Effector CD8-positive, alpha-beta T cell (primary cell): ENCODE measurements at places on chromosomes 2 and 18.
A peak's percentile ranks its signal among the peaks of the same experiment; 100 is the strongest.

GRCh38 chr18:56120782-56121181 lies 517.6 kb downstream of the TXNL1 start:
- DNase-seq: no peak

GRCh38 chr2:236317938-236318396 lies 53.8 kb upstream of the ASB18 start:
- no peak for DNase-seq

DNA sequence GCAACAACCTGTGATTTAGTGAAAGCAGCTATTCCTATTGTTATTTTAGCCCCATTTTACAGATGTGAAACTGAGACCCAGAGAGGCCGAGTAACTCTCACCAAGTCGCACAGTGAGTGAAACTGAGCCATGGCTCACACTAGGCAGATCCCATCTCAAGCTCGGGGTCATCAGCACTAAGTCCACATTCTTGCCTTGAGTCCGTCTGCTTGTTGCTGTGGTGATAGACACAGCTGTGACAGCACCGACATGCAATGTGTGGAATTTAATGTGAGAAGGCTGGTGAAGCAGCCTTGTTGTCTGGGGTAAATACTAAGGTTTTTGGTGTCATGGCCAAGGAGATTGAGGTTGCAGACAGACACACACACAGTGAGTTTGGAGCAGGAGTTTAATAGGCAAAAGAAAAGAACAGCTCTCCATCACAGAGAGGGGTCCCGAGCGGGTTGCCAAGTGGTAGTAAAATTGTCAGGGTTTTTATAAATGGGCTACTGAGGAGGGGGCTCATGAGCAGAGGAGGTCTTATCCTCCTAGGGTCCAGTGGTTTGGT lies 40.2 kb upstream of the GMCL1 start:
- no peak for DNase-seq

GRCh38 chr2:213015387-213016165 lies 135.8 kb downstream of the IKZF2 start:
- DNase-seq: no peak

DNA sequence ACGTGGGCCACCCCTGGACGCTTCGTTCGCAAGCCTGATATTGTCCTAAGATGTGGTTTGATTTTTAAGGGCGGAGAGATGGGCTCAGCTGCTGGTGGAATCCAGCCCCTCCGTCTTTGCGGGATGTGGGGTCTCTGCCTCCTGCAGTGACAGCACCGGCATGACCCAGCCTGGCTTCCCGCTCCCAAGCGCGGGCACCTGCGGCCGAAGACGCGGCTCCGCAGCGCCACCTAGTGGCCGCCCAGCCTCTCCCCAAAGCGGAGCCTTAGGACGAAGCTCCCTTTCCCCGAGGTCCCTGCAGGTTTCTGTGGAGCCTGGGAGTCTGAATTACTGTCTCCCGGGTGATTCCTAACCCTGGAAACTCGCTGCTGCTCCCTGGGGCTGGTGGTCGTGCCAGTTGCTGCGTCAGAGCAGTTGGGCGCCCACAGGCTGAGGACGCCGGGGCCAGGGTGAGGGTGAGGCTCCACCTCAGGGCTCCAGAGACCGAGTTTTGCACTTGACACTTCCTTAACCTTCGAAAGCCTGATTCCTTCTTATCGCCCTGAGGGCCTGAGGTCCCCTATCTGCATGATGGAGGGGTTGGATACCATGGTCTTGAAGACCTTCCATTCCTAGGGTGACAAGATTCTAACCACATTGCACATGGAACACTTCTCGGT lies 137.5 kb downstream of the TPO start:
- DNase-seq: peak; percentile 43

DNA sequence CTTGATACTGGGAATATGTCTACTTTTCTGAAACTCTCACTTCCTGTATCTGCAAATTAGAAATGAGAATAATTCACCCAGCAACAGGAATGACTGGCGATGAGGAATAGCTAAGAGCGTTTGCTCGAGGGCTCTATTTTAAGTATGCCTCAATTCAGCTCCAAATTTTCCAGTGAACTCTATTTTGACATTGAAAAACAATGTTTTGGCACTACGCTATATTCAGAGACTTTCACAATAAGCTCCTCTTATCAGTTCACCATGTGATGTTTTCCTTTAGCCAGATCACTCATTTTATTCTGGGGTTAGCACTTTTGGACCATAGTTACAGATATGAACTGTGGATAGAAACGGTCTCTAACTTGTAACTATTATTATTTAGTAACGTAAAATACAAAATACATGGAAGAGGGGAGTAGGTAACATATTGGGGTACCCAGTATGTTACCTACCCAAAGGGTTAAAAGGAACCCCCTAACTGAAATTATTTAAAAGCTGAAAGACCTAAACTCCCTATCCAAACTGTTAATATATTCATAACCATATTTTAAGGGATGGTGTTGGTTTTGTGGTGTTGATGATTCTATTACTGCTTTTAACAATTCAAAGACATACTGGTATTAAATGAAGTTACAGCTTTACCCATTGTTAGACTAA lies 28.1 kb downstream of the SLC40A1 start:
- DNase-seq: no peak

DNA sequence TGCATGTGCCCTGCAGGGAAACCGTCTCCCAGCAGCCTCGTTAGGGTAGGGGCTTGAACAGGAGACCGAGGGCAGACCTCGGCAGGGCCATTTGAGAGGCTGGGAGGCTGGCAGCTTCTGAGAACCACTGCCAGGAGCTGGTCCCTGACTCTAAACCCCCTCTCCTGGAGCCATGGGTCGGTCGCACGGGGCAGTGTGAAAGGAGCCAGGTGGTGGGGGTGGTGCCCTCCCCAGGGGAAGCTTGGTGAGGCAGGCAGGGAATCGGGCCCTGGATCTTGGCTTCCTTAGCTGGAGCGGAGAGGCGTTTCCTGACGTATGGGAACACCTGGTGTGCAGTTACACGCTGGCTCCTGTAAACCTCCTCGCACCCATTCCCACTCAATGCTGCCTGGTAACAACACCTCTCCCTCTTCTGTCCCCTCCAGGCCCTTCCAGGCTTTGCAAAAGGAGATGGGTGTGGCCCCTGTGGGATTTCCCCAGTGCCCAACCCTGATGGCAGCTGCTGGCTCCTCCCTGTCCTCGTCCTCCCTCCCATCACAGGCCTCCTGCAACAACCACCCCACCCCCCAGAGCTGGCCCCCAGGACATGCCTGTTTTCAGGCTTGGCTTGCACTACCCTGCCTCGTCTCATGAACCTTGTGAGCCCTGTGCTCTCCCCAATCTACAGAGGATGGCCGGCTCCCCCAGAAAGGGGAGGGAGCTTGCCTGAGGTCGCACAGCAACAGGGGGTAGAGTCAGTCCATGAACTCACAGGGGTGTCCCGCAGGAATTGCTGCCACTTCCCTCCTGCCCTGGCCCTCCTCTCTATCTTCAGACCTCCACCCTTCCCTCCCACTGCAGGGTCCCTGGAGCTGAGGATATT lies 24.4 kb downstream of the ADRA2B start:
- DNase-seq: no peak

DNA sequence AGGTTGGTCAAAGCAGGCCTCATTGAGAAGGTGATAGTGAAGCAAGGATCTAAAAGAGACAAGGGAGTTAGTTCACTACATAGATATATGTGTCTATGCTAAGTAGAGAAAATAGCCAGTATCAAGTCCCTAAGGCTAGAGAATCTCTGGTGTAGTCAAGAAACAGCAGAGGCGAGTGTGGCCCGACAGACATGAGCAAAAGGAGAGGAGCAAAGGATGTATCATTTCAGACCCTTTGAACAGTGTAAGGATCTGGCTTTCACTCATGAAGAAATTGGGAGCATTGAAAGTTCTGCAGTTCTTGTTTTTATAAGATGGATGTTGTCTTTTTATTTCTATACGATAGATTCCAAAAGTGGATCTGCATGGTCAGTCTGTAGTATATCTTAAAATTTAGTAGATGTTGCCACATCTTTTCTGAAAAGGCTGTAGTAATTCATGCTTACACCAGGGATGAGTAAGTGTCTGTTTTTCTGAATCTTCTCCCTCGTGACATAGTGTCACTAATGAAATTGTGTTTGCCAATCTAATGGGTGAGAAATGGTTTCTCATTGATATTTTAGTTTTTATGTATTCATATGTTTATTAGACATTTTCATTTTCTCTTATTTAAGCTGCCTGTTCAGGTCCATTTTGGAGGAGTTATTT lies 18.8 kb downstream of the SP100 start:
- no peak for DNase-seq

DNA sequence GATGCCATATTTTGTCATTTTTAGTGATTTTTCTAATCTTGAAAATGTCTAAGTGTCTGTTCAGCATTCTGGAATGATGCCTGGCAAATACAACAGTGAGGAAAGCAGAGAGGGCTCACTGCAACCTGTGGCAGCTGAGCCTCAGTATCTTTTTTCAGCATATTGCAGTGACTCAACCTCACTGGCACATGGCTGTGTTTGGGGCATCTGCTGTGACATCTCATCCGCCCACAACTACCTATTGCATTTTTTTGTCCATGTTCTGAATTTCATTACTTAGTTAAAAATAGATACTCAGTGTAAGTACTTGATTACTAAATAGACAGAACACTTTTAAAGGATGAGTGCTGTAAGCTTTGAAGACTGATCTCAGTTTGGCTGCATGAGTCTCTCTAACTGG lies 10.7 kb downstream of the BABAM2 start:
- DNase-seq: no peak

- DNase-seq: no peak
Observed at GRCh38 chr2:234840336-234840735, 111.5 kb upstream of the SH3BP4 start.

DNA sequence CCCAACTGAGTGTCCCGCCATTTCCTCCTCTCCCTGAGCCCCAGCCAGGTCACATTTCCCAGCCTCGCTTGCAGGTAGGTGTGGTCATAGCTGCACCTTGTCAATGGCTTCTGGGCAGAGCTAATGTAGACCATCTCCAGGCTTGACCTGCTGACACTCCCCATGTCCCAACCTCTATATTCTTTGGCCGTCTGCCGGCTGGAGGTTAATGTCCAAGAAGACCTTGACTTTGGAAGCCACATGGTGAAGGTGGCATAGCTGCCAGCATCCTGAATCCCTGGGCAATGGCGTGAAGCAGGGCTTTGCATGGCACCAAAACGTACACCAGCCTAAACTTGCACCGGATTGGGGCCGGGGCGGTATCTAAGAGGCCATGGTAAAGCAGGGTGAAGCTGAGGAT lies 88.3 kb downstream of the SPP2 start:
- no peak for DNase-seq

DNA sequence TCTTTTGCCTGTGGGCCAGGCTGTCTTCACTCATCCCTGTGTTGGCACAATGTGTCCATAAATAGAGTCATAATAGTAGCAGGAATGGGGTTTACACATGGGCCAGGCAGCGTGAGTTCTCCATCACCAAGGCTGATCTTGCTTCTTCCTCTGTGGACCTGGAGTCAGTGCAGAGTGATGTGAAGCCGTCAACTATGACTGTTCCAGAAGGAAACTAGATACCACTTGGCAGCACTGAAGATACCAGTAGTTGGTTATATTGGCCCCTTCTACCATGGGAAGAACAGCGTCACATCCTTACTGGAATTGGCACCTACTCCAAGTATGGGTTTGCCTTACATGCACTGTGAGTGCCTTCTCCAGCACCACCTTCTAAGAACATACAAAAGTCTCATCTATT lies 30.2 kb downstream of the COPS8 start:
- DNase-seq: no peak

GRCh38 chr2:241011751-241012510 lies 13.5 kb downstream of the SNED1 start:
- peak; percentile 22 for DNase-seq

DNA sequence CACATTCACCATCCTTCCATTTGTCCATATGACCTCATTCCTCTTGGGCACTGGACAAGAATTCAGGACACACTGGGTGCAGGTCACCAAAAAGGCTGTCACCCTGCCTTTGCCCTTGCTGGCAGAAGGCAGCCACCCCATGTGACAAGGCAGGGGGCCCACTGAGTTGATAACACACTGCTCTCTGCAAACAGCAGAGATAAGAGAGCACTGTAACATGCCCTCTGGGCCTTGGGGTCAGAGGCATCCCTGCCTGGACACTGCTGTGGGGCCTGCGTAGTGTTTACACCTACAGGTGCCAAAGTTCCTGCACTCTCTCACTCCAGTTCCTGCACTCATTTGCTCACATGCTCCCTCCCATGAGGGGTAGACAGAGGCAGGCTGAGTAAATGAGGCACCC lies 344.7 kb upstream of the TCF4 start:
- no peak for DNase-seq

GRCh38 chr2:127121776-127122176 lies 14.8 kb upstream of the BIN1 start:
- DNase-seq: no peak

GRCh38 chr18:62118328-62118727 lies 68.5 kb downstream of the PIGN start:
- no peak for DNase-seq

- no peak for DNase-seq
Observed at GRCh38 chr18:34595690-34596089, 114.4 kb upstream of the DTNA start.

DNA sequence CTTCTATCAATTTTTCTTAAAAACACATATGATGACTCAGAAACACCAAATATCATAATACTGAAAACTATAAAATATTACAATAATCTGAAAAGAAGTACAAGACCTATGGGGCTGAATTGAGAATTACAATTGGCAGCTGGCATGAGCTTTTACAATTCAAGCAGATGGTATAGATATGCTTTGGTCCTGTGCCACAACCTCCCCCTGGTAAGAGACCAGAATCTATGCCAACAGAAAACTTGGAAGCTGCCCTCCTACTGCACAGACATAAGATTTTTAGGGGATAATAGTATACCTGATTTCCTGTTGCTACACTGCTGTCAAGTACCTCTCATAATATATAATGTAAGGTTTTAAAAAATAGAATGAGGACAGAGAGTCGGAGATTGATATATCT lies 46.8 kb upstream of the CDH7 start:
- DNase-seq: no peak

DNA sequence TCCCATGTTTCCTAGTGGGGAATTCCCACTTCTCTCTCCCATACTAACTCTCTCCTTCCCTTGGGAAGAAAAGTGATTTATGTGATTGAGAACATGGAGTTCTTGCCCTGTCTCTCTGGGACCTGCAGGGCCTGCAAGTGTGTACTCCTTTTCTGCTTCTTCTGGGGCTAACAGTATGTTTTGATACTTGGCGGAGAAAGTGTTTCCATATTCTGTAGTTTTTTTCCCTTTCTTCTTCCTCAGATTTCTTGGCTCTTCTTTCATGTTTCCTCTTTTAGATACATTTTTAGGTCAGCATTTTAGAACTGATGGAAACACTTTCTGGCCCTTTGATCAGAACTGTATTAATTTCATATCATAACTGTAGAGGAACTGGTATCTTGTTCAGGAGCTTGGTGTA lies 352.2 kb downstream of the DLGAP1 start:
- DNase-seq: no peak

DNA sequence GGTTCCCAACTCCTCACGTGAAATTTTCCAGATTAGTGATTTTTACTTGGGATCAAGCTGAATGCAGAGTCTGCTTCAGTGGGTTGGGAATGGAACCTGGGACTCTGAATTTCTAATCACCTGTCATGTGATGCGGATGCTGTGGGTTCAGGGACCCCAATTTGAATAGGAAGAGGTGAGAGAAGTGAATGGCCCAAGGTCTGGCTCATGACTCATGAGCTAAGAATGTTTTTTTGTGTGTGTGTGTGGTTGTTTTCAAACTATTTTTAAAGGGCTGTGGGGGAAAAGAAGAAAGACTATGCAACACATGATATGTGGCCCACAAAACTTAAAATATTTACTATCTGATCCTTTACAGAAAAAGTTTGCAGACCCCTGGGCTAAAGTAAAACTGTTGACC lies 108.5 kb upstream of the CYRIA start:
- no peak for DNase-seq
